ENCODE measurements at places on chromosomes 4 and X.

- DNase-seq = no peak
These were observed 157.5 kb upstream of the SMIM31 start for GRCh38 chr4:164596318-164596878.

GRCh38 chr4:16691450-16691849 is 207.0 kb downstream of the LDB2 start:
- no peak for DNase-seq

GRCh38 chr4:8023696-8024033 is 84.0 kb upstream of the AFAP1 start:
- DNase-seq = no peak

- DNase-seq = no peak
These were observed 1684.8 kb upstream of the TENM3 start for GRCh38 chr4:180558427-180558826.

GRCh38 chrX:132488180-132488705 is 595 bp downstream of the MBNL3 start:
- DNase-seq = peak; percentile 60

- DNase-seq = peak; percentile 25
These were observed 180.4 kb upstream of the FAT1 start for GRCh38 chr4:186904101-186904500.

- no peak for DNase-seq
These were observed 34.3 kb downstream of the OR13H1 start for GRCh38 chrX:131577999-131578734.

DNA sequence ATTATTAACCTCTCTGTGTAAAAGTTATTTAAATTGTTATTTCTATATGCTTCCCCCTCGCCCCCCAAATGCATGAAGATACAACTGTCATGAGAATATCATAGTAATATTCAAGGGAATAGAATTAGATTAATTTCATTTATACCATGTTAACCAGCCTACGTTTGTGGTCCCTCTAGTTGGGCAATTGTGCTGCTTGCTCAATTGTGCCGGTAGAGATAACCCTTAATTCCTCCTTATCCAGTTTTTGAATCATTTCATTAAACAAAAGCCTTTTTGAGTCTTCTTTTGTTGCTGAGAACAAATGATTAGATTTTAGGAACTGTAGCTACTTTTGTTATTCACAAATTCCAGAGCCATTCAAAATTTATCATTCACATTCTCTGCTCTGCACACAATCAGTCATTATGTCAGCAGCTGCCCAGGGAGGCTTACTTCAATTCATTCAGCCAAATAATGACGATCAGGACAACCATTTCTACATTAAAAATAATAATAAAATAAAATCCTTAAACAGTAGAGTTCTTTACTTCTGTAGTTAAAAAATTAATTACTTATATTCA is 98.1 kb downstream of the ADGRL3 start:
- DNase-seq = no peak

DNA sequence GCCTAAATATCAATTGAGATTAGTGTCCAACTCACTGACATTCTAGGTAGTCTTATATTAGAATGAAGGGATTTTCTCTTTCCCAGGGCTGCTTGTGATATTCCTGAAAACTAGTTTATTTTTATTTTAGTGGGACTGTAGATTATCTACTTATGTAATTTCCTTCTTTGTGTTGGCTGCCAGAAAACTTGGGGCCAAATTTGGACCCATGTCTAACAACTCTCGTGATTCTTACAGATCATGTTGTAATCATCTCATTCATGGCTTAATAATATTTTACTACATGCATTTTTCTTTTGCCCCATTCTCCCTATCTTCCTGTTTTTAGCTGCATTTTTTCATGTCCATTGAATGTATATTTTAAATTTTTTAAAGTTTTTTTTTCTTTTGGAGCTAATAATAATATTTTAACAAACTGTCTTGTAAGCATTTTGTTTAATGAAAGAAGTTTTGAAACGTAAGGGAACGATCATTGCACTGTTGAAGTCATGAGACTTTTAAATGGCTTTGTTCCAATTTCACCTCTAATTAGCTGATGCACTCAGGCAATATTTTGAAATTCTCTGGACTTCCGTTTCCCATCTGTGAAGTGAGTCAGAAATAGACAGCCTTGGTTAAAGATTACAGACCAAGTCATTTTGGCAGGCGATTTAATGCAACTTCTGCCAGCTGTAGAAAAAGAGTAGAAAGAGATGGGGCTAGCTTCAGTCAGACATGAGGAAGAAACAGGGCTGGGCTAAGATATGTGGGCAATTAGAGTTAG is 14.3 kb upstream of the TDO2 start:
- peak; percentile 33 for DNase-seq

GRCh38 chrX:107146670-107147069 is 28.0 kb upstream of the RBM41 start:
- DNase-seq = peak; percentile 5

DNA sequence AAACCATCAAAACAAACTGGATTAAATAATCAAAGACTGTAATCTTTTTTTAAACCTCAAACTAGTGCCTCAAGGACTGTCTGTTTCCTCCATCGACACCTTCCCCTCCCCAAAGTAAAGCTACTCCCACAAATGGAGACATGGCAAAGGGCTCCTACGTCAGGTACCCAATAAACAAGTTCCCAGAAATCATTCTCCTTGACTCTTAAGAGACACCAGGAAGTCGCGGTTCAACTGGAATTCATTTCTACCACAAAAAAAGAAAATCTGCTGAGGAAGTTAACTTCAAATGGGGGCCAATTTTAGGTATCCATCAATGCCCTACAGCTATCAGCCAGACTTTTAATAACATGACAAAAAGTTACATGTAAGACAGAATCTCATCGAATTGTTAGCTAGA is 2.5 kb downstream of the RPS4X start:
- DNase-seq = no peak

GRCh38 chrX:39206399-39207145 is 405.3 kb downstream of the MID1IP1 start:
- no peak for DNase-seq

DNA sequence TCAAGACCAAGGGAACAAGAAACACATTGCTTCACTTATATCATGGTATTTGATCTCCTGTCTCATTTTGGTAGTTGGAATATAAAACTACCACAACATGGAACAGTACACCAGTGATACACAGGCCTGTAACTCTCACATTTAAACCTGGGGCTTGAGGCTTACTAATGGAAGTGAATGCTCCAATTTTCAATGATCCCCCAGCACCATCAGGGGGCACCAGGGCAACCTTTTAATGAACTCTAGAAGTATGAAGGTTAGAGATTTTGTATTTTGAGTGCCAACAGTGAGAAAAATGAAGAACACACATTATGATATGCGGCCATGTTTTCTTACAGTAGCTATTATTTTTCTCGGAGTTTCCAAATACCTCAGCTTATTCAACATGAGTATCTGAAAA is 50.7 kb downstream of the C4orf33 start:
- DNase-seq = no peak

DNA sequence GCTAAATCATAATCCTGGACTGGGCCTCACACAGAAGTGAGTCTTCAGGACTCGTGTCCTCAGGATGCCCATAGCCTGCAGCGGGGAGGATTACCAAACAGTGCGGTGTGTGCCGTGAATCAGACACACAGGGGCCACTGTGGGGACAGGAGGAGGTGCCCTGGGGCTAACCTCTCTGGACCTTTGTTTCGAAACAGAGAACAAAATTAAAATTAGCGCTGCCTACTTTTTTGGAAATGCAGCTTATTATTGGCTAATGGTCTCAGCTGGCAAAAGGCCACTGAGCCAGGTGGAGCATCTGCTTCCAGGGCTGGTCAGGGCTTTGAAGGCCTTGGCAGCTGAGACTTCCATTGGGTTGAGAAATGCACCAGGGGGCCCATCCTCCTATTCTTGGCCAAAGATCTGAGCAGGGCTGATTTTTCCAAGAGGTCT is 236.2 kb downstream of the EVC2 start:
- no peak for DNase-seq

DNA sequence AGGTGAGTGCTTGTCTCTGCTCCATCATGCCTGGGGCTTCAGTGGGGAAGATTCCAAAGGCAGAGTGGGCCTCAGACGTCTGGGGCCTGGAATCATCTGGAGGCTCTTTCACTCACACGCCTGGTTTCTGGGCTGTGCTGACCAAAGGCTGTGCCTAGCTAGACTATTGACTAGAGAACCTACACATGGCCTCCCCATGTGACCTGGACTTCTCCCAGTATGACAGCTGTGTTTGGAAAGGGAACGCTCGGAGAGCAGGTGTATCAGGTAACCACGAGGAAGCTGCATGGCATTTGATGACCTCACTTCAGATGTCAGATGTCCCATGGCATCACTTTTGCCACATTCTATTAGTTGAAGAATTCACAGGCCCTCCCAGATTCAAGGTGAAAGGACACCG is 51.0 kb downstream of the ADGRL3 start:
- DNase-seq = no peak

DNA sequence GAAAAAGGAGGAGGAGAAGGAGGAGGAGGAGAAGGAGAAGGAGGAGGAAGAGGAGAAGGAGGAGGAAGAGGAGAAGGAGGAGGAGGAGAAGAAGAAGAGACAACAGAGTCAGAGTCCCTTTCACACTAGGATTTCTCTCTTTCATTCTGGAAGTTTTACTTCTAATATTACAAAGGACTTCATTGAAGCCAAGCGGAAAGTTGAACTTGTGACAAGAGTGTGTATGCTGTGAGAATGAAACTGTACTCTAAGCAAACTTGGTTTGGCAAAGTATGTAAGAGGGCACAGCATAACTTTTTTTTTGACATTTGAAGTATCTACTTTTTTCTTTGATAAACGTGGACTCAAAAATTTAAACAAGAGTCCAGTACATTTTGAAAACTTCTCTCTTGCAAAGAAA is 48.0 kb downstream of the CXCL8 start:
- DNase-seq = no peak

DNA sequence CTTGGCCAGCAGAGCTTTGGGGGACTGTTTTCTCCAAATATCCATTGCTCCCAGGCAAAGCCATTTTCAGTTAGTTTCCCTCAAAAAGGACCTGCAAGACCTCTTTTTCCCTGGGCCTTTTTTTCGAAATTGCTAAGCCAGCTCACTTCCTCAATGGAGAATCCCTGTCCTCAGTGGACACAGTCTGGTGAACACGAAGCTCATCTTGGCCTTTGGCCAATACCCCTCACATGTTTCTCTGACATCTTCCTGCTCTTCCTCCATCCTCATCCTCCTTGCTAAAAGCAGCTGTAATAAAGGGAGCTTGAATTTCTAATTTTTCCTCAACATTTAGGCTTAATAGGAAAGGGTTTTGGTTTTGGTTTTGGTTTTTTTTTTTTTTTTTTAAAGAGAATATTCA is 17.6 kb upstream of the PRPS1 start:
- DNase-seq = no peak

- no peak for DNase-seq
These were observed 286.3 kb downstream of the PDHA2 start for GRCh38 chr4:96126227-96126626.

GRCh38 chr4:153966641-153967040 is 177.8 kb upstream of the SFRP2 start:
- no peak for DNase-seq

DNA sequence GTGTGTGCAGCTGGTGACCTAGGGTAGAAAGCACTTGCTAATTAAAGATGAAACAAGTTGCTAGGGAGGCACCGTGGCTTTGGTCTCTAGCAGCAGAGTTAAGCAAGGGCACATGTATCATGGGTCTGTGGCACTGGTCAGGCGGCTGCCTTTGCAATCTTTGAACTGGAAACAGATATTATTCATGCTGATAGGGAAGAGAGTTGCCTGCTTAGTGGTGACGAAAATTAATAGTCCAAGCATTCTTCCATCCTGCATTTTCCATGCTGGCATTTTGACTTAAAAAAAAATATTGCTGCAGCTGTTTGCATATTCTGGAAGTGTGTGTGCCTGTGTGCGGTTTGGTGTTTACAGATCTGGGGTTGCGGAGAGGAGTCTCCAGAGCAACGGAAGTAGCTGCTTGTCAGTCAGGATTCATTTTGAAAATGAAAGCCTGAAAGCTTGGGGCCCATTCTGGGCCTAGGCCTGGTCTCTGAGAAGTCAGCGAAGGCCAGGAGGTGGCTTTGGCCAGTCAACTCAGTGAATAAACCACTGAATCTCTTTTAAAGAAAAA is 2.3 kb upstream of the SOWAHD start:
- DNase-seq = no peak

DNA sequence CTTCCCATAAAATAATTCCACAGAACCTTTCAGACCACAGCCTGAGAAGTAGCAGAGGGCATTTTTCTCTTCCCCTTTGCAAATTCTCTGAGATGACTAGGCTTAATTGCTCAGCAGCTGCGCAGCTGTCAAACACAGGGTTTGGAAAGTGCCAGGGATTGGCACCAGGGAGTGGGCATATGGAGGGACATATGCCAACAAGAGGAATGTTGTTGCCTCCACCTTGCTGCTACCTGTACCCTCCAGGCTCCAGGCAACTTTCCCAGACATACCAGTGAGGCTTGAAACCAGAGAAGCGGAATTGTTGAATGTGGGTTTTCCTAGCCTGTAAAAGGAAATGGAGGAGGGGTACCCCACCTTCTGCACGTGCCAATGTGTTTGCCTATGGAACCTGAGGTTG is 256.2 kb upstream of the GPR101 start:
- no peak for DNase-seq

DNA sequence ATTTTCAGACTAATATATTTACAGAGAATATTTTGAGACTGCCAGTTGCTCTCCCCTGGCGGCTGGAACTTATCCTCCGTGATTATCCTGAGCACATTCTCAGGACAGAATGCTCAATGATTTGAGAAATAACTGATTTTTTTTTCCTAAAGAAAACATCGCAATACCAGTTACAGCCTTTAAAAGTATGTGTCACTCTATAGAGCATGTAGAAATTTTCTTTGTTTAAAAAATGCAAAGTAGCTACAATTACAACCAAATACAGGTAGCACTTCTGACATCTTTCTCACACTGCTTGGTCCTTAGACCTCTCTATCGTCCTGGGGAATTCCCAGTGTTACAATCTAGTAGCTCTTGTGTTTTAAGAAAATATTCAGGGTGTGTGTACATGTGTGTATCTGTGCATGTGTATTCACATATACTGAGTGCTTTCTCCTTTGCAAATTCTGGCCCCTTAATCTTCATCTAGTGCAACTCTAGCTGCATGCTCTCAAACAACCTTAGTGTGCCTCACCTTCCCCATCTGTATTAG is 13.8 kb downstream of the APBB2 start:
- no peak for DNase-seq

DNA sequence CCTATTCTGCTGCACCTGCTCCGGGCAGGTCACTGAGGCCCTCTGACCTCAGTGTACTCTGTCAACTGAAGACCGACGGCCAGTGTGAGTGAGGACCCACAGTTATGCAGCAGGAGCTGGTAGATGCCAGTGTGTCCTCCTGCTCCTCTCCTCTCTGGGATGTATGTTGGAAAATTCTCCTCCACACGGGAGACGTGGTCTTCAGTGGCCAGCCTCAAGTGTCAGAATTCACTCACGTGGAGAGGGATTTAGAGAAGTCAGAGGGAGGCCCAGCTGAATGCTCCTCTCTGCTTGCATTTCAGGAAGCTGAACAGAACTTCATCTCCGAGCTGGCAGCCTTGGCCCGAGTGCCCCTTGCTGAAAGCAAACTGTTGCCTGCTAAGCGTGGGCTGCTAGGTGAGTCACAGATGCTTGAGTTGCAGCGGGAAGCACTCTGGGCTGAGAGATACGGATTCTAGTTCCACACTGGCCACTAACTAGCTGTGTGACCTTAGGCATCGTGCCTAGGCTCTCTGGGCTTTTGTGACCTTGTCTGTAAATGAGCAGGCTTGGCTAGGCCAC is 83.6 kb downstream of the CRMP1 start:
- DNase-seq = peak; percentile 35

- no peak for DNase-seq
These were observed 538.2 kb downstream of the GLUD2 start for GRCh38 chrX:121585626-121586025.

- peak; percentile 46 for DNase-seq
These were observed 24.8 kb downstream of the SMIM20 start for GRCh38 chr4:25938787-25939186.

Data from RKO (cell line).